ENCODE measurements at places on chromosomes 12 and 14. TPM values are rescaled to one million over a fixed set of nuclear protein-coding genes. Genes with fewer than 3 reads are reported as not detected.

DNA sequence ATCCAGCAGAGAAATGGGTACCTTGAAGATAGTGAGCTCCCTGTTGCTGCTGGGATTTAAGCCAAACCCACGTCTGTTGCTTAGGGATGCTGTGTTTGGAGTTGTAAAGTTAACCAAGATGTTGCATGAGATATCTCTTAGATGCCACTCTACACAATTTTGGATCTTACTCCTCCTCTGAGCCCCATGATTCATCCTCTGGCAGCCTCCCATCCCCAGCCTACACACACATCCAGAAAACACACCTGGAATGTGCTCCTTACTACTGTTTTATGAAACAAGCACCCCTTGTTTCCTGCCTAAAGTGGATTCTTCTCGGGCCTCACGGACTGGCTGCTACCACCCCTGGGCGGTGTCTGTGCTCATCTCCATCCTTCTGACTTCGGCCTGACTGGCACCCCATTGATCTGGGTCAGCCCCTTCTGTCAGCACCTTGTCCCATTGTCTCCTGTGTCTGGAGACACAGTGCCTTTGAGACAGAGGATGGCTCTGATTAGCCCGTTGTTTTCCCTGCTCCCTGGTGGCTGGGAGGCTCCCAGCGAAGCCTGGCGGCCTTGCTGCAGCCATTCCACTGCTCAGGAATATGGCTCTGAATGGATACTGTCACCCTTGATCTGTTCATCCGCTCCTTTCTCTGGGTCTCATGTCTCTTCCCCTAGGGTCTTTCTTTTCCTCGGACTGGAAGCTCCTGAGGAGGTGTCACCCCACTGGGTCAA lies 24.3 kb downstream of the TSPAN9 start:
- peaks cover 12% of the 10 kb centered on the region for H3K27me3 ChIP-seq
- DNase-seq = no peak
- no peak overlapping the region for H3K4me3 ChIP-seq
- H3K4me1 ChIP-seq = peaks cover 83% of the 10 kb centered on the region
- H3K27ac ChIP-seq = no peak overlapping the region
- H3K36me3 ChIP-seq = peaks cover 24% of the 10 kb centered on the region

Gene PTPN21
- 22.1 TPM for total RNA-seq

Gene RIN3
- total RNA-seq = 25.8 TPM

DNA sequence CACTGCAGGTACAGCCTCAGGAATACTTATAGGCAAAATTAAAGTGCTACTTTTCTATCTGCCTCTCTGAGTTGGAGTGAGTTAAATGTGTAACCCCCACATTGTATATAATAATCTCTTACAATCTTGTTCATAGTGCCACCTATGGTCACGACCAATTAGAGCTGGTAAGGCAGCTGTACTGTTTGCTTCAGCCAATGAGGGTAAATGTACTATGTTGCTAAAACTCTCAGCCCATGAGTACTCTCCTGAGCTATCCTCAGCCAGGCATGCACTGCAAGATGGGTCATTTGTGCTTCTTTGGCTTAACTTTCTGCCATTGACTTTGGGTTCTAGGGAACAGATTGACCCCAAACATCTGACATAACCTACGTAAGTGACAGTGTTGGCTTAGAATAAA lies 15.0 kb upstream of the MDM2 start:
- no peaks in the 10 kb centered on the region for H3K27me3 ChIP-seq
- H3K27ac ChIP-seq = no peak overlapping the region
- peaks cover 6% of the 10 kb centered on the region for H3K4me1 ChIP-seq
- no peak overlapping the region for H3K4me3 ChIP-seq

DNA sequence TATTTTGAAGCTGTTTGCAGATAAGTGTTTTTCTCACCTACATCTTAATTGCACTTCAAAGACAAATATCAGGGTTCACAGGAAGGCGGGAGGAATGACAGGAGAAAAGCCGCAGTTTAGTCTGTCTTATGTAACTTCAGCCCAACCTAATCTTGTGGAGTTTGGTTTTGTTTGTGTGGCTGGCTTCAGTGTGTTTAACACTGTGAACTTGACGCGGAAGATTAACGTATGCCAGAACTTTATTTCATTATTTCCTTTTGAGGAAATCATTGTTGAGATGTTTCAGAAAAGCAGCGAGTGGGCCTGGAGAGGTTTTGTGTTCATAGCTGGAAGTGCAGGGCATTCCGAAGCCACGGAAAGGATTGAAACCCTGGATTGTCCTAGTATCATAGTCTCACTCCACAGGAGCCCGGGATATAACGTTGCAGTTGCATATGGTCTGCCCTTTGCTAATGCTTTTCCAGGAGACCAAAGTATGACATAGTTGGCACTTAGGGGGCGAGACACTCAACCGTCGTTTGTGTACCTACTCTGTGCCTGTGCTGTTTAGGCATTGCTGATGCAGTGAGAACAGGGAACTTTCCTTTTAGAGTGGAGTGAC lies 2.0 kb downstream of the PELI2 start:
- H3K4me3 ChIP-seq = peak overlapping the region; percentile 97
- H3K27me3 ChIP-seq = peaks cover 8% of the 10 kb centered on the region
- DNase-seq = peak; percentile 12
- no peaks in the 10 kb centered on the region for H3K36me3 ChIP-seq
- H3K4me1 ChIP-seq = peaks cover 45% of the 10 kb centered on the region
- peak overlapping the region; percentile 81 for H3K27ac ChIP-seq

Gene LIN7A
- total RNA-seq = 34.0 TPM

- H3K4me3 ChIP-seq = no peak overlapping the region
- no peaks in the 10 kb centered on the region for H3K27me3 ChIP-seq
- H3K4me1 ChIP-seq = no peaks in the 10 kb centered on the region
- DNase-seq = no peak
- no peak overlapping the region for H3K27ac ChIP-seq
Measured at GRCh38 chr14:36807727-36808126, 146.1 kb downstream of the PAX9 start.

GRCh38 chr14:39875028-39875427 lies 442.8 kb upstream of the FBXO33 start:
- no peak for DNase-seq
- no peak overlapping the region for H3K4me3 ChIP-seq
- H3K27me3 ChIP-seq = no peaks in the 10 kb centered on the region
- peaks cover 3% of the 10 kb centered on the region for H3K4me1 ChIP-seq

GRCh38 chr14:77912754-77913556 lies 113.0 kb downstream of the ADCK1 start:
- no peak overlapping the region for H3K4me3 ChIP-seq
- H3K27ac ChIP-seq = no peak overlapping the region
- peaks cover 19% of the 10 kb centered on the region for H3K4me1 ChIP-seq
- H3K27me3 ChIP-seq = no peaks in the 10 kb centered on the region
- DNase-seq = no peak

Gene LRP6
- total RNA-seq = 82.9 TPM

GRCh38 chr14:99687284-99688209 lies 3.4 kb downstream of the CYP46A1 start:
- peaks cover 5% of the 10 kb centered on the region for H3K36me3 ChIP-seq
- H3K4me3 ChIP-seq = no peak overlapping the region
- H3K27ac ChIP-seq = no peak overlapping the region
- peak; percentile 28 for DNase-seq
- peaks cover 13% of the 10 kb centered on the region for H3K27me3 ChIP-seq

DNA sequence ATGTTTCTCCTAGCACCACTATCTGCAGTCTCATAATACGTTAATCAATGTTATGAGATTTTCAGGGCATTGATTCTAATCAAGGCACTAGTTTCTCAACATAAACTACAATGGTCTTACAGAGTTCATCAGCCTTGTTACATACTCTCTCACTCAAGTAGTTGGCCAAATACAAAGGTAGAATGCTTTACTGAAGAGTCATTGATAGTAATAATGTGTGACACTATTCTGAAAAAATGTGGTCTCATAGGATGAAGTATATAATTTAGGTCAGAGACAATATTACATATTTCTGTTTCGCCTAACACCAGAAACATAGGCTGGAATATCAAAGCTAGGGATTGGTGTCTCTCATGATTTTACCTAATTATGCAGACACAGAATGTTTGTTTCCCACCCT lies 35.2 kb upstream of the MDGA2 start:
- H3K4me3 ChIP-seq = no peak overlapping the region
- no peak overlapping the region for H3K27ac ChIP-seq
- no peak for DNase-seq
- no peaks in the 10 kb centered on the region for H3K27me3 ChIP-seq
- H3K36me3 ChIP-seq = no peaks in the 10 kb centered on the region

Gene BCAT1
- total RNA-seq = 110 TPM

Data from endothelial cell (in vitro differentiated cells).